Stimulated activated CD8-positive, alpha-beta memory T cell treated with anti-CD3 and anti-CD28 coated beads, Interleukin-7, amount 100 ng/mL, for 1 hour (primary cell): ENCODE measurements at places on chromosomes 2 and 18.

GRCh38 chr2:71299507-71299906, 32.1 kb upstream of the ZNF638 start:
- DNase-seq = no peak

- no peak for DNase-seq
These were observed 222.3 kb downstream of the SH3RF3 start for GRCh38 chr2:109351164-109351756.

GRCh38 chr2:169018390-169018789, 12.7 kb downstream of the ABCB11 start:
- no peak for DNase-seq

GRCh38 chr2:46684661-46685060, 205.3 kb downstream of the TMEM247 start:
- DNase-seq = no peak

DNA sequence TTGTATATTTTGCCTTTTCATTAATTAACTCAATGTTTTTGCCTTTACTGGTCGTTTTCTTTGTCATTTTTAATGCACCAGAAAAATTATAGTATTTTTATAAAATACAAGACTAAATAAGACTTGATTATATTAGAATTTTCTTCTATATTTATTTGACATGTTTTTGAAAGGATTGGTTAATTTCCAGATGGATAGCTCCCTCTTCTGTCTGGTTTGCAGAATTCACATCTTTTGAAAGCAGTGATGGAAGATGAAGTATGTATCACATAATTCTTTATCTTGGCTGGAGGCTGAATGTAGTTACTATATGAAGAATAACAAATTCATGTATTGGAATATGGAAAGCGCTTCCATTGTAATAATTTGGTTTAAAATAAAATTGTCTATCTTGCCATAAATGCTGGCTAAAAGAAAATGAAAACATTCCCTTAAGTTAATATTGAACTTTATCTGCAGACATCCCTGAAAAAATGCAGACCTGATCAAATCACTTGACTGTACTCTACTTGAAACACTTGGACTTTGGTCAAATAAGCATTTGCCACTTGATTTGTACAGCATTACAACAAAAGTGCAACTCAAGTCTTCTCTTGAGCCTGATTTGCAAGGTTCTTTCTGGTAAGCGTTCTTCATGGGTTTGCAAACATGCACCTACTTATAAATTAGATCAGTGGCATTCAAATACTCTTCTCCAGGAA, 86.3 kb upstream of the EFEMP1 start:
- DNase-seq = no peak

GRCh38 chr2:231671270-231672050, 36.9 kb upstream of the PTMA start:
- DNase-seq = no peak

DNA sequence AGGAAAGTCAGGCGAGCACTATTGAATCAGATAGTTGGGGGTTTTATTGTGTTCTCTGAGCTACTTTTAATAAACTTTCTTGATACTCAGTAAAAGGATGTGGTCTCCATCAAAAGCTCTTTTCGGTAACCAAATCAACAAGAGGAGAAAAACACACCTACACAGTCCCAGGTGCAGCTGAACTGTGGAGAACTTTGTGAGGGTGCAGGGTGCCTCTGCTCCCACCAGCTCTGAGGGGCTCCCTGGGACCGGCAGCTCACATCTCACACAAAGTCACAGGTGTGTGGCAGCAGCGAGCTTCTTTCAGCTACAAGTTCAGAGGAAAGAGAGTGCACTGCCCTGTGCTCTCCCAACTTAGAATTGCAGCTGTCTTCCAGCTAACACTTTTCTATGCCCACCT, 650.4 kb downstream of the RNF144A start:
- peak; percentile 19 for DNase-seq

DNA sequence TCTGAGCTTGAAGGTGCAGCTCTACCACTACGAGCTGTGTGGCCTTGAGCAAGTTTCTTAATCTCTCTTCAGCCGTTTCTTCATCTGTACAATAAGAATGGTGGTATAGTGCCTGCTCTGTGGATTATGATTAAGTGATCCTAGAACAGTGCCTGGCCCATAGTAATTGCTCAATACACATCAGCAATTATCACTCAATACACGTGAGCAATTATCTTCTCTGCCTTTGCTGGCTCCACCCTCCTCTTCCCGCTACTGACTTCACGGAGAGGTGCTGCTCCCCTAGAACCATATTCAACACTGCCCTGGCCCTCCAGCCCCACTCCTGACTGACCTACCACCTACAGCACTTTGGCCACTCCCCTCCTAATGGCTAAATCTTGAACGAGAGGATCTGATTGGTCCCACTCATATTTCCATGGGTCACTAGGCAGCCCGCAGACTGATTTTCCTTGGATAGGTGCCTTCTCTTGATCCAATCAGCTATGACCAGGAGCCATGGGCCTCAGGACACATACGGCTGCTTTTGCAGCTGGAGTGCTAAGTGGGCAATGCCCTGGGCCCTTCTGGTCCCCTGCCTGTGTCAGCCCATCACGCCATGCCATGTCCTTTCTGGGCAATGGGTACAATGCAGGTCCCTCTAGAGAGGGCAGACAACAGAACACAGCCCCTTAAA, 77.5 kb downstream of the STPG4 start:
- DNase-seq = no peak

DNA sequence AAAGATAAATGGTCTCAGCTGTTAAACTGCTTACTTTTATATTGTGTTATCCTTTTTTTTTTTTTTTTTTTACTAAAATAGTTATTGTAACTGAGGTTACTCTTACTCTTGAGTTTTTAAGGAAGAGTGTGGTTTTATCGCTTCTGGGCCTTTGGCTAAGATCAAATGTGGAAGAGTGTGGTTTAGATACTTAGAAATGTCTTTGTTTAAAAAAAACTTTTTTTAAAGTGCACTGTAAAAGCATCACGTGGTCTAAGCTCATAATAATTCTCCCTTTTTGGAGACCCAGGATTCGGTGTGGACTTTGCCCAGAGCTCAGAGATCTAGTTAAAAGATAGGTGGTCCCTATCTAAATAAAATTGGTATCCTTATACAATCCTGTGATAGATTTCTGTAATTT, 11.9 kb upstream of the OXER1 start:
- no peak for DNase-seq

DNA sequence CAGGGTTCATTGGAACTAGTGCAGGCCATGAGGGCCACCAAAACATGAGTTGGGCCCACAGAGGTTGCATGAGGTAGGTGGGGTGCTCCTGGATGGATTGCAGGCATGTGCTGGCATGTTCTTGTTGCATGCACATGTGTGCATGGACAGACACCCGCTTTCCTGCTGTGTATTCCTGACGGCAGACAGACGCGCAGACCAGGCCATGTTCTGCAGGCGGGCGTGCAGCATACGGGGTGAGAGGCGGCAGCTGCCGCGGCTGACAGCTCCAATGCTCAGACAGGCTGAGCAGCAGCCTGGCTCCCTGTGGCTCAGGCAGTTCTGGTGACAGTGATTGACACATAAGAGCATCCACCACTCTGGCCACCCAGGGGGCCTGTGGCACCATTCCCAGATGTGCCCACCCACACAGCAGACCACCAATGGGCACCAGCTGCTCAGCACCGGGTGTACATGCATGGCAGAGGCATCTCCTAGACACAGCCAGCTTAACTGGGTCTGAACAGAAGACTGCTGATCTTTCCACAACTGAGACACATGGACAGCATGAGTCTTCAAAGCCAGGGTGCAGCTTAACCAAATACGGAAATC, 21.2 kb downstream of the HS1BP3 start:
- no peak for DNase-seq

- DNase-seq = no peak
These were observed 198.7 kb upstream of the MEIS1 start for GRCh38 chr2:66236067-66236685.

GRCh38 chr2:144233733-144234541, 286.0 kb downstream of the ZEB2 start:
- DNase-seq = no peak

DNA sequence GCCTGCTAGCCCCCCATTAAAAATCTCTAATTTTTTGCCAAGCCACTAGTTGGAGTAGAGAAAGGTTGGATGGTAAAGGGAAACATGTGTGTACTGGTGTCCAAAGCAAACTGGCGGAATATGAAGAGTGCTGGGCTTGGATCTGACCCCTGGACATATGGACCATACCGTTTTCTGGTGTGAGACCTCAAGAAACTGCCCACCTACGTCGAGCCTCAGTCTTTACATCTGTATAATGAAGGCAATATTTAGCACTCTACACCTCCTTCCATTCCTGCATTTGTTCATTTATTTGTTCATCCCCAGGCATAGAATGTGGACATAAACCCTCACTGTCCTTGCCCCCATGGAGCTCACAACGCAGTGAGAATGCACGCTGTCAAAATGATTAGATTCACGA, 142.4 kb downstream of the RHBDD1 start:
- DNase-seq = no peak
